ENCODE measurements at places on chromosomes 16 and 17.

DNA sequence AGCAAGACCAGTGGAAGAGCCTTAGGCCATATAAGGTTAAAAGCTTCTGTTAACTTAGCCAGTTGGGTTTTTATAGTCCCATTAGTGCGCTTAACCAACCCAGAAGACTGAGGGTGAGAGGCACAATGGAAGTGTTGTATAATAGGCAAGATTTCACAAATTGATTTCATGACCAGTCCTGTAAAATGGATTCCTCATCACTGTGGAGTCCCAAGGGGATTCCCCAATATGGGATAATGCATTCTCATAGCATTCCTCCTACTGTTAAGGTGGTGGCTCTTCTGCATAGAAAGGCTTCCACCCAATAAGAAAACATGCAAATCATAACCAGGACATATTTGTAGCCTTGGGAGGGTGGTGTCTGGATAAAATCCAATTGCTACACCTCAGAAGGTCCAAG, 22.1 kb upstream of the B4GALNT2 start:
- DNase-seq: no peak

- DNase-seq: no peak
Observed at GRCh38 chr17:32335687-32336086, 6.3 kb downstream of the C17orf75 start.

DNA sequence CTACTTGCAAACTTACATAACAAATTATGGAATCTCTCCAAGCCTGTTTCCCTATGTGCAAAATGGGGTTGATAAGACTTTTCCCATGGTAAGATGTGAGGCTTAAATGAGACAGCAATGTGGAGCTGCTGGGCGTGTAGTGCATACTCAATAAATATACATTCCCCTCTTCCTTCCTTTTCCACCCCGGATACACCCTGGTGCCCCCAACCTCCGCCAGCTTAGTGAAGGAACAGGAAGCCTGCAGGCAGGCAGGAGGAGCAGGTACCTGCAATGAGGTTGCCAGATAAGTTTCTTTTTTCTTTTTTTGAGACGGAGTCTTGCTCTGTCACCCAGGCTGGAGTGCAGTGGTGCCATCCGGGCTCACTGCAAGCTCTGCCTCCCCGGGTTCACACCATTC, 14.9 kb downstream of the C17orf50 start:
- DNase-seq: no peak

DNA sequence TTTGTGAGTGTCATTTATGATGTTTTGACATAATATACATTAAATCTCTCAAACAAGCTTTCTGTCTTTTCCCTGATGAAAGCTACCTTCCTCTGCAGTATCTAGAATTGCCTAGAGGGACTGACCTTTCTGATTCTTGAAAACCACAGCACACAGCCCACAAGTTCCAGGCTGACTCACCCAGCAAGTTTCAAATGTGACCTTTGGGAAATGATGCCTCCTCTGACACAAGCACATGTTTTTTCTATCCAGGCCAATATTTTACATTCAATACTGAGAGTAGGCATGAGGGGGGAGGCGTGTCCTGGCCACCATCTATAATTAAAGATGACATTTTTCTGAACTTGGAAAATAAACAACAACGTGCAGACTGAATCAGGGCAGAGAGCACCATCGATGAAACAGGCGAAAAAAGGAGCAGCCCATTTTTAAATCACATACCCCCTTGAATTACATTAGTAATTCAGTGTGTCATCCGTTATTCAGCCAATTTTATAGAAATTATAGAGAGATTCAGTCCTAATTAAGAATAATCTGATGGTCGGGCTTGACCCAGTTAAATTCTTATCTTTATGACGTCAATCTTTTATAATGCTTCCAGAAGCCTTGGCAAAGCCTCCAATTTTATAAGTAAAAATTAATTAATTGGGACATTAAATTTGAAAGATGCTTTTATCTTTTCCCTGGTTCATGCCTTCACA, 292.6 kb upstream of the CDH11 start:
- DNase-seq: no peak

DNA sequence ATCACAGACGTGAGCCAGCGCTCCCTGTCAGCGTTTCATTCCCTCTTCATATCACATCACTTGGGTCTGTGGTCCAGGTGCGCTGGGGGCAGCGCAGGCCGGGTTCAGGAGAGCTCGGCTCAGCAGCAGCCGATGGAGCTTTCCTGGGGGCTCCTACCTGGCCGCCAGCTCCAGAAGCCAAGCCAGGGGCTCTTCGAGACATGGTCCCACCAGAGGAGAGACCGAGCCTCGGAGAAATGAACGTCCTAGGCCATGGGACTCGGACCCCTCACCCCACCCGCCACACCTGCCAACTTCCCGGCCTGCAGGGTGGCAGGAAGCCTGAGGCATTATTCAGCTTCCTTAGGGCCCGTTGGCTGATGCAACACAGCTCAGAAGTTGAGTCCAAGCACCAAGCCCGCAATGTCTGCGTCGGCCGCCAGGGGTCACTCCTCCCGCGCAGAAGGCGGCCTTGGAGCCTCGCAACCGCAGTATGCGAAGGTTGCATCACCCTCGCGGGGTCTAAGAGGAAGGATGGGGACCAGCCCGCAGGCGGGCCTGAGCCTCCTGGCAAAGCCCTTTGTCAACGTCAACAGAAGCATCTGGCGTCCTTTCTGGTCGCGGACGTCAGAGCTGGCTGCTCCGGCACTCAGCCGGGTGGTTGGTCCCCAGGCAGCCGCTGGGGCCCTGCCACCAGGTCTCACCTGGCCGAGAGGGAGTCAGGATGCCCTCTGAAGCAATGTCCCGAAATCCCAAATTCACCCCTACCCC, 13.2 kb upstream of the KLHDC4 start:
- DNase-seq: peak; percentile 97

DNA sequence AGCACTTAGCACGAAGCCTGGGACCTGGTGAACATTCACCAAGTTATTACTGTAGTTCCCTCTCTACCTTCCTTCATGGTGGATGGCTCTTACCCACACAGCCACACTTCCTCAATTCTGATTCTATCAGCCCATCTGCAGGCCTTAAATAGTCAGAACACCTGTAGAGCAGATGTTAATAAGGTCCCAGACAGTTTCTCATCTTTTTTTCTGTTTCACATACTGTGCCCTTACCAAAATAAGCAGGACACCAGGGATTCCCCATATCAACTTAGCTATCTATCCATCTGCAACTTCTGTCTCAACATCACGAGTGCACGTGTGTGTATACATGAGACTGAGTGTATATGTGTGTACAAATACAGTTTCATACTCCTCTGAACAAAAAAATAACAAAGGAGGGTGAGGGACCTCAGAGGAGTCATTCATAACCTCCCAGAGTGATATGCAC, 2.8 kb downstream of the RECQL5 start:
- DNase-seq: no peak

- DNase-seq: no peak
Observed at GRCh38 chr16:27152121-27152520, 51.2 kb upstream of the KDM8 start.

- DNase-seq: no peak
Observed at GRCh38 chr16:88073201-88073721, 122.0 kb downstream of the BANP start.

GRCh38 chr16:29975811-29976511, 2.3 kb downstream of the TAOK2 start:
- no peak for DNase-seq

- DNase-seq: peak; percentile 82
Observed at GRCh38 chr16:4330277-4330874, 14.5 kb downstream of the GLIS2 start.

DNA sequence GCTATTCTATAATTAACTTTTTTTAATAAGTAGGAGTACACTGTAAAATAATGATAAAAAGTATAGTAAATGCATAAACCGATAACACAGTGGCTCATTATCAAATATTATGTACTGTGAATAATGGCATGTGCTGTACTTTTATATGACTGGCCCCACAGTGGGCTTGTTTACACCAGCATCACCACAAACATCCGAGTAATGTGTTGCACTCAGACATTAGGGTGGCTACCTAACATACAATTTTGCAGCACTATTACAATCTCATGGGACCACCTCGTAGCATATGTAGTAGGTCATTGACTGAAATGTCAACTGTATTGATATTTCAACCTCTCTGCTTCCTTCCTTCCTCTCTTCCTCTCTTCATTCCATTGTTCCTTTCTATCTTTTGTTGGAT, 51.7 kb downstream of the TBX4 start:
- DNase-seq: no peak

DNA sequence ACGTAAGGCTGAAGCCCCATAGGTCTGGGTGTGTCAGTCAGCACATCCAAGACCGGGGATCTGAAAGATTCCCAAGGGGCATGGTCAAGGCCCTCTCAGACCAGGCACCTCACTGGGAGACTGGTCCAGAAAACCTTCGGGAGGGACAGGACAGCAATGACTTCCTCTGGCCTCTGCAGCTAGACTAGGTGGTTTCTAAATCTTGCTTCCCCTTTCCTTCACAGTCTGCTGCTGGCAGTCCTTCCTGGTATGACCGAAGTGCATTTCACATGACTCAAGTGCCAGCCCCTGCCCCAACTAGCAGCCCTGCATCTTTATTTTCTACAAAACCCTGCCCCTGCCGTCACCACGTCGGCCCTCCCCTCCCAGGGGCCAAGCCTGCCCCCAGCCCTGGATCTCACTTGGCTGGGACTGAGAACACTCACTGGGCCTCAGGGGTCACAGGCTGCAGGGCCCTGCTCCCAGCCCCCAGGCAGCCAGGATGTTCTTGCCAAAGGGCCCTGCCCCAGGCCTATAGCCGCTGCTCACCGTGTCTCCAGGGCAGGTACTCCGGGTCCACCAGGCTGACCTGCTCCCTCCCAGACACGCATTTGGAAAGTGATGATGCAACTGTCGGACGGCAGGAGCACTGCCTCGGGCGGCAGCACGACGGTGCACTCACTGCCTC, 18.3 kb downstream of the POLR3K start:
- DNase-seq: no peak

GRCh38 chr16:72355561-72355960, 183.6 kb upstream of the PMFBP1 start:
- DNase-seq: no peak

DNA sequence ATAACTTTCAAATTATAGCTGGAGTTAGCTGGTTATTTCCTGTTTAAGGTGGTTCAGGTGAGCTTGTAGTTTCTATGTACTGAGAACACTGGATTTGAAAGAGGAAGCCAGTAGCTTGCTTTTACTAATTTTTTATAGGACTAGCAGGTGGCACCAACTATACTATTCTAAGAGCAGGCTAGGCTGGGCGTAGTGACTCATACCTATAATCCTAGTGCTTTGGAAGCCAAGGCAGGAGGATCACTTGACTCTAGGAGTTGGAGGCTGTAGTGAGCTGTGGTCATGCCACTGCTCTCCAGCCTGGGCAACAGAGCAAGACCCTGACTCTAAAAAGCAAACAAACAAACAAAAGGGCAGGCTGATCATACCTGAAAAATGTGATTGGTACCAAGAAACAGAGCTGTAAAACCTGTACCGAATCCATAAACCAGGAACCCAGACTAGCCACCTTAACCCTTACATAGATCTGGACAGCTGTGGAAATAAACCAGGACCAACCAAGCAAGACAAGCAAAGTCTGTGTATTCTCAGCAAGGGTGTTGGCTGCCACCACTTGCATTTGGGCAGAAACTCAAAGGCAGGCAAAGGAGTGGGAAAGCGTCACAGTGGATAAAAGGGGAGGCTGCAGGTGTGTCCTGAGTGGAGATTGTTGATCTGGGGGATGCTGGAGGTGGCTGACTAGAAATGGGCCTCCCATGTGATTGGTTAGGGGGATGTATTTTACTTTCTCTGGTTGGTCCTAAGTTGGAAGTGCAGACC, 36.3 kb downstream of the SLC47A1 start:
- DNase-seq: no peak

DNA sequence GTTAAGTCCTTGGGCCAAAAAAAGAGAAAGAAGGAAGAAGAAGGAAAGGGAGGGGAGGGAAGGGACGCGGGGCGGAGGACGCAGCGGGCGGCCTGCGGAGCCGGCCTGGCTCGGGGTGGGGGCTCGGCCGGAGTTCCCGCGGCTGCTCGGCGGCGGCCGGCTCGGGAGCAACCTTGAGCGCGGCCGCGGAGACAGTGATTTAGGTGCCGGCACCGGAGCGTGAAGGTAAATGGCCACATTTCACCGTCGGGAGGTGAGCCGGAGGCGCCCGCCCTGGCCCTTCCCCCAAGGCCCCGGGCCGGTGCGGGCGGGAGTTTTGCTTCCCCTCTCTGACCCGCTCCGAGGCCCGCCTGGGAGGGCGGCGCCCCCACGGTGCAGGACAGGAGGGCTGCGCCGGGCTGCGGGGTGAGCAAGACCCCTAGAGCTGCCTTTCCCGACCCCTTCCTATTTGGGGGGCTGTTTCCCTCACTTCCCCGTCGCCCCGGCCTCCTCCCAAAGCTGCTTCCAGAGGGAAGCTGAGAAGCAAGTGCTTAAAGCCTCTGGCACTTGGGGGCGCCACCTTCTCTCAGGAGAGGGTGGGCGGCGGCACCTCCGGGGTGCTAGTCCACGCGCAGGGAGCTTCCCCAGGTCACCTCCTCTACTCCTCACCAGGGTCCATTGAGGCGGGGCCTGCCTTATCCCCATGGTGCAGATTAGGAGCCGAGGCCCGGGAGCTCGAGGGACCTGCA, 56.5 kb downstream of the MRM1 start:
- DNase-seq: peak; percentile 22

GRCh38 chr16:11833951-11834695, 17.2 kb downstream of the RSL1D1 start:
- no peak for DNase-seq

DNA sequence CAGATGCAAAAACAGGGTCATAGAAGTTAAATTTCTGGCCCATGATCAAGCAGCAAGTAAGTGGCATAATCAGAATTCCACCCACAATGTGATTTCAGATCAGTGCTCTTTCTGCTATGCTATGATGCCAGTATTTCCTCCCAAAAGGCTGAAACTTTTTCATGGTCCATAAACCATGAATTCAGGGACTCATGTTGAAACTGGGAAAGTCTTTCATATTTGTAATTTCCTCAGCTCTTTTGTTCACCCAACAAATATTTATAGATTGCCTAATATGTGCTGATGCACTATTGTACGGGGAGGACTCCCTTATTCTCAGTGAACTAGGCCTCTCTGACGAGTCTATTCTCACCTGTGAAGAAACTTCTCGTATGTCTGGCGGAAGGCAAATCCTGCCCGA, 156.3 kb downstream of the MYO1D start:
- DNase-seq: no peak

DNA sequence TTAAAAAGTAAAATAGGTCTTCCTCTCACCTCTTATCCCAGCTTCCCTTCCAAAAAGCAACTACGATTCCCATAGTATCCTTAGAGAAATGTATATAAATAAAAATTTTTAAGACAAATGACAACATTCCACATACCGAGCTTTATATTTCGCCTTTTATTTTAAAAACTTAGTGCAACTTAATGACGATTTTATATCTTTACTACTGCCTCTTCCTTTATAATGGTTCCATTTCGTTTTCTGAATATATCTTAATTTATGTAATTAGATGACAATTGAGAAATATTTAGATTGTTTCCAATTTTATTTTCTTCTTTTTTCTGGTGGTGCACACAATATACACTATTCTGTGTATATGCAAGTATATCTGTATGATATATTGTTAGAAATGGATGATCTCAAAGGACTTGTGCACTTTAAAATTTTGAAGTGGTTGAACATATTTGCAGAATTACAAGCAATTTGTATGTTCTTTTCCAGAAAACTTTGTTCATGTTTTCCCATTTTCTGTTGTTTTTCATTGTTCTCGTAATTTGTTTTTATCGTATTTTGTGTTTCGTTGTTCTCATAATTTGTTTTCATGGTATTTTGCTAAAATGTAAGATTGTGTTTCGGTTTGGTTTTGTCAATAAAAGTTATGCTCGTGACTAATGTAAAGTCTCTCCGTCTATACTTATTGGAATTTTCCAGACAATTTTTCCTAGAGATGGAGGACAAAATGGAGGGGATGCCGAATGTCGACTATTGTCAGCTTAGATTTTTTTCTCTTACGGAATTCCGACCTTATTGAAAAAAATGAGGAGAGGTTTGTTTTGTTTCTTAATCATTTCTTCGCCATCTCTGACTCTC, 20.4 kb upstream of the HOXB13 start:
- no peak for DNase-seq

All from activated CD4-positive, alpha-beta T cell treated with anti-CD3 and anti-CD28 coated beads, Interleukin-2, amount 50 U/mL, for 48 hours (primary cell).